ENCODE measurements at places on chromosomes 11 and 22.
A peak's percentile ranks its signal among the peaks of the same experiment; 100 is the strongest.

- peak; percentile 48 for DNase-seq
These were observed 58.7 kb upstream of the SLN start for GRCh38 chr11:107770551-107770951.

DNA sequence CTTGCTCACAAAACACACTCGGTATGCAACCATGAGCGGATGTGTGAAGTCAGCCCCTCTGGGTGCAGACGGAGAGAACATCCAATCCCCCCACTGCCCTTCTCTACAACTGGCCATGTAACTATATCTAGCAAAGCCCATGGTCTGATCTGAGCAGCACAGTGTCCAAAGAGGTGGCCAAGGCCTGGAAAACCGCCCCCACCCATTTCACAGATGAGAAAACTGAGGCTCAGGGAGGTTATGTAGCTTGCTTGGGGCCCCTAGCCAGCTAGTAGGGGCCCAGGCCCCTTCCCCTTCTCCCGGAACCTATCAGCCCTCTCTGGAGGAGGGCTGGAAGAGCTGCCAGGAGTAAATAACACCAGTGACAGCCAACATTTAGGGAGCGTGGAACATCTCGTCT, 15.4 kb upstream of the NEFH start:
- DNase-seq, result no peak

DNA sequence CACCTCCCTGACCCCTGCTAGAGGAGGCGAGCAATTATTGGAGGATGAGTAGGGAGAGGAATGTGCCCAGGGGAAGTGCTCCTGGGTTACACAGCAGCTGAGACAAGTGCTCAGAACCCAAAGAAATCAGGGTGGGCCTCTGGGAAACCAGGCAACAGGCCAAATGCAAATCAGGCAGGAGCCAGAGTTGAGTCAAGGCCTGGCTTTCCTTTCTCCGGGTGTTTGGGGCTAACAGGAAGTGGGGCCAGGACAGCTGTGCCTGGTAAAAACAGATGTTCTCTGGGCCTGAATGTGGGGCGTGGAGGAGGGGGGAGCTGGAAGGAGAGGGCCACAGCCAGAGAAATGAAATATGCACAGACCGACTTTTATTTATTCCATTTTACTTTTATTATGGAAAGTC, 22.0 kb downstream of the MFNG start:
- DNase-seq, result no peak

- DNase-seq, result no peak
These were observed 606.0 kb downstream of the BUD13 start for GRCh38 chr11:116166573-116167465.

DNA sequence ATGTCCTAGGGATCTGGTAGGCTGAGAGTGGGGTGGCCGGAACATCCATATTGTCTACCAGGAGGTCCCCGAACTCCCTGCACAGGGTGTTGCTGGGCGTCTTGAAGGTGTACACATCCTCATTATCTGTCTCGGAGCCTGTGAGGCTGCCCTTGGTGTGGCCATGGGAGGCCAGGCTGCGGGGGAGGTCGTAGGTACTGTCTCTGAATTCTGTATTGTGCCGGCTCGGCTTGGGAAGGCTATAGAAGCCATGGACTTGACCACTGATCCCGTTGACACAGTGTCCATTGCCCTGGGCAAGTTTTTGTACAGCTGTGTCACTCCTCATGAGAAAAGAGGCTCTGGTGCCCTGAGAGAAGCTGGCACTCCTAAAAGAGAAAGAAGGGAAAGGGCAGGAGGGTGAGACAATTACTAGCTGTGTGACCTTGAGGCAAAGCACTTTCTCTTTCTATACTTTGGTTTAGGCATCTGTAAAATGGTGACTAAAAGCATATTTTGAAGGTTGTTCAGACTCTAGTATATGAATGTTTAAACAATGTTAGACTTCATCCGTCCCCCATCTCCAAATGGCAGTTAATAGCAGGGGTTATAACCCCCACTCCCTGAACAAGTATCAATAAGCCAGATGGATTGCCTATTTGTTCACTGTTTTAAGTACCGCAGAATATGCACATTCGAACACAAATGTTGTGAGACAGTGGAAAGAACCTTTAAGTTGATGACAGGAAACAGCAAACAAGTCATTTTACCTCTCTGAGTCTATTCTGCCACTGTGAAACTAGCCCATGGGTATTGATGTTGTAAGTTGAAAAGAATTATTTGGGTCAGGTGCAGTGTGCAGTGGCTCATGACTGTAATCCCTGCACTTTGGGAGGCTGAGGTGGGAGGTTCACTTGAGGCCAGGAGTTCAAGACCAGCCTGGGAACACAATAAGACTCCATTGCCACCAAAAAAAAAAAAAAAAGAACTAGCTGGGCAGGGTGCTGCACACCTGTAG, 38.3 kb downstream of the USP35 start:
- DNase-seq, result no peak

DNA sequence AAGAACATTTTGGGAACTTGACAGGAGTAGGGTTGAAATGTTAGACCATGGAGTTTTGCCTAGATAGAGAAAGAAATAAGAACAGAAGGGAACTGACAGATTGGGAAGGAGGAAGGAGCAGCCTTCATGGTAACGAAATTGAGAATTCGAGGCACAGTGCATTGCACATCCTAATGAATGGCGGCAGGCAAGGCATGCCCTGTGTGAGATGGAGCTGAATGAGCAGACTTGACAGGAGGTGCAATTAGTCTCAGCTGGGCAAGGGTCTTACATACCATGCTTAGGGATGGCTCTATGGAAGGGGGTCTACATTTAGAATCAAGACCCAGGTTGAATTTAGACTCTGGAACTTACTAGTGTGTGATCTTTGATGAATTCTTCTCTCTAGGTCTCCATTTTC, 25.0 kb upstream of the NTM start:
- no peak for DNase-seq

GRCh38 chr11:112277029-112277428, 16.4 kb upstream of the PLET1 start:
- DNase-seq, result no peak

DNA sequence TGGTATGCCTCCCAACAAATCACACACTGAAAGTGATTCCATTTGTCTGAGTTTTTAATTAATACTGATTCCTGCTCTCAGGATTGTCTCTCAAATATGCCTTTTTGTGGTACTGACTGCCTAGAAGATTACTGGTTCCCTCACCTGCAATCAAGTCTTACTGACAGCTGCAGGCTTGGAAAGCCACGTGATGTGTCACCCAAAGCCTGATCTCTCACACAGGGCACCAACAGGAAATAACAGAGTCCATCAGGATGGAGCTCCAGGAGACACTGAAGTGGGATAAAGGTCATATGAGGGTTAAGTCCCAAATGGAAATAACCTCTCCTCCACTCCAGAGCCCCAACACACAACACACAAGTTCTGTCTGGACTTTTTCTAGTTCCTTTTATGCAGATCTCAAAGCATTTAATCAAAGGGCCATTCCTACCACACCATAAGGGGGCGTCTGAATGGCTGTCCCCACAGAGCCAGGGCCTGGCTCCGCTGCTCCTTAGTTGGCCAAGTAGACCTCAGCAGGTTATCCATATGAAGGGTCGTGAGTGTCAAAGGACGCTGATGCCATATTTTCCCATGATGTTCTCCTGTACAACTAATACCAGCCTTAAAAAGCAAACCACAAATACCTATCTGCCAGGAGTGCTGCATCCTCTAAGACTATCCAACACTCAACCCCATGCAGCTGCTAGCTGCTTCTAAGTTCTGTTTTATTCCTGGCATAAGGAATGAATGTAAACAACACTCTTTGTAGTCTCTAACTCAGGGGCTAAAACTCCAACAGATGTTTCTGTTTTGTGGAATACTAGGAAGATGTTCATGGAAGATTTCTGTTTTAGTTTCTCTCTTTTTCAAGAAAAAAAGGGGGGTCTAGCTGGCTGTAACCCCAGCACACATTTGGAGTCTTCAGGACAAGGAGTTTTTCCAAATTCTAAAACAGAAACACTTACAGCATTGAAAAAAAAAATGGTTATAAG, 13.0 kb downstream of the SCUBE2 start:
- no peak for DNase-seq

DNA sequence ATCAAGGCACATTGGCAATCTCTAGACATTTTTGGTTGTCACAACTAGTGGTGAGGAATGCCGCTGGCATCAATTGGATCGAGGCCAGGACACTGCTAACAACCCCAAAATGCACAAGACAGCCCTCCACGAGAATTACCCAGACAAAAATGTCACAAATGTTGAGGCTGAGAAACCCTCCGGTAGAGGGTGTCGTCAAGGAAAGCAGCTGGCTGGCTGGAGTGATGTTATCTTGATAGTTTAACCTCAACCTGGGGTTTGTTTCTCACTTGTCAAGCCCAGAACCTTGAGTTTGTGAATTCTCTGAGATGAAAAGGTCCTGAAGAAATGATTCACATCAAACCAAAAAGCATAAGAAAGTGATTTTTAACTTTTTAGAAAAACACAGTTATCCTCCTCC, 21.1 kb upstream of the TMPRSS13 start:
- DNase-seq, result no peak

DNA sequence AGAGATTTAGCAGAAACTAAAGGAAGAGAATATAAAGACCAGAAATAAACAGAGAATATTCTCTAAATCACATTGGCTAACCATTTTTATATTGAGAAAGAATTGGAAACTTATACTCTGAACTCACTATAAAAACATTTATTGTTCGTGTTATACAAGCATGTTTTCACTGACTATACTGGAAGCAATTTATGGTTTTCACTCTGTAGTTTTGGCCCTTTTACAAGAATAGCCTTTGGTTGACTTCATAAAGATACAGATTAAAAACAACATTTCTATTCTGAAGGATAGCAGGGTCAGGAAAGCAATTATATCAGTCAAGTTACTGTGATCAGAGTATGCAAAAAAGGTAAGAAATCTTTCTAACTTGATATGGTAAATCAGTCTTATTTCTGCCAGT, 965.7 kb upstream of the FAT3 start:
- DNase-seq, result no peak

- DNase-seq, result peak; percentile 92
These were observed 324.8 kb downstream of the MN1 start for GRCh38 chr22:27476729-27477128.

DNA sequence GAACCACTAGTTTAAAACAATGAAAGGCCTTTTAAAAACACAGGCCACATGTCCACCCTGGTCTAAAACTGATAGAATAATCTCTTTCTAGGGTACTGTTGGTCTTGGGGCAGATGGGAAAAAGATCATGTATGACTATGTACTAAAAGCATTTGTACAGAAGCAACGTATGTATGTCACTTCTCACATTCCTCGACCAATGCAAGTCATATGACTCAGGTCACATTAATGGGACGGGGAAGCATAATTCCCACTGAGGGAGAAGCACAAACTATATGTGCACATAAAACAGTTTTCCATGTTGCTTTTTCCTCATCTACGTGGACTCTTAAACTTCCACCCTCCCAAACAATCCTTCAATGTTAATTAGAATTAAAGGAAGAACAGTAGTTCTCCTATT, 32.2 kb upstream of the GAB2 start:
- no peak for DNase-seq

DNA sequence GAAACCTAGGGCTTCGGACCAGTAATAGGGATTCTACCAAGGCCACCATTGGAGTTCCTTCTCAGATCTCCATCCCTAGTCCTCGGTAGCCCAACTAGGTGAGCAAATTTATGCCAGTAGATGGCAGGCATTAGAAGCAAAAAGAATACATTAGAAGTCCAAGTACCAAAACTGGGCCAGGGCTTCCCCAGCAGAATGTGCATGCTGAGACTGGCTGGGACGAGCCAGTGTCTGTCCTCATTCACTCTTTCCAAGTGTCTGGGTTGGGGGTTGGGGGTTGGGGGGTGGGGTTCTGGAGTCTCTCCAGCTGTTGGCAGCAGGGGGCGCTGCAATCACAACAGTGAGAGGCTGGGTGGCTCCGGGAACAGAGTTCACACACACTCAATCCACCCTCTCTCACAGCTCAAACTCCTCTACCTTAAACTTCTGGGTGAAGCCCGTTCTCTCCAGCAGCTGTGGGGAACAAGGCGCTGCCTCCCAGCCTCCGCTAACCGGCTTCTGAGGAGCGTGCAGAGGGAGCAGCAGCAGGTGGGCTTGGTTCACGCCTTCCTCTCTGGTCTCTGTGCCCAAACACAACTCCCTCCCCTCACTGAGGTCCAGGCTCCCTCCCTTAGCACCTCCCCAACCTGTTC, 57.5 kb downstream of the BTG4 start:
- no peak for DNase-seq

Data from PC-9 (cell line).